ENCODE measurements at places on chromosomes 13 and 19.

DNA sequence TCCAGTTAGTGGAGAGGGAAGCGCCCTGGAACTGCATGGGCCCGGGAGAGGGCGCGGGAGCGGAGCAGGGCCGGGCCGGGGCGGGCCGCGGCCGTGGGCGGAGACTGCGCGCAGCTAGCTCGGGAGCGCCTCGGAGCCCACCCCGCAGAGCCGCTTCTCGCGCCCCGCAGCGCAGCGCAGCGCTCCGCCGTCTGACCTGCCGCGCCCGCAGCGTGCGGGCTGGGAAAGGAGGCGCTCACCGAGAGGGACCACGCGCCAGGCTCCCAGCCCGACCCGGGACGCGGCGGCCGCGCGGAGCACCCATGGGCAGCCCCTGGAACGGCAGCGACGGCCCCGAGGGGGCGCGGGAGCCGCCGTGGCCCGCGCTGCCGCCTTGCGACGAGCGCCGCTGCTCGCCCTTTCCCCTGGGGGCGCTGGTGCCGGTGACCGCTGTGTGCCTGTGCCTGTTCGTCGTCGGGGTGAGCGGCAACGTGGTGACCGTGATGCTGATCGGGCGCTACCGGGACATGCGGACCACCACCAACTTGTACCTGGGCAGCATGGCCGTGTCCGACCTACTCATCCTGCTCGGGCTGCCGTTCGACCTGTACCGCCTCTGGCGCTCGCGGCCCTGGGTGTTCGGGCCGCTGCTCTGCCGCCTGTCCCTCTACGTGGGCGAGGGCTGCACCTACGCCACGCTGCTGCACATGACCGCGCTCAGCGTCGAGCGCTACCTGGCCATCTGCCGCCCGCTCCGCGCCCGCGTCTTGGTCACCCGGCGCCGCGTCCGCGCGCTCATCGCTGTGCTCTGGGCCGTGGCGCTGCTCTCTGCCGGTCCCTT, at the start of gene MLNR:
Gene MLNR, plus strand, starts transcription at position 303 of the 820 bp plus-strand sequence. Its CDS starts 0 bp downstream, at position 303.
- no peak within 1 kb of the TSS for H3K27ac ChIP-seq
- peaks cover 37% of the 10 kb centered on the region for H3K27me3 ChIP-seq
- H3K36me3 ChIP-seq, result no peaks in the 10 kb centered on the region
- peaks cover 13% of the 10 kb centered on the region for H3K4me1 ChIP-seq
- peak; percentile 44 for DNase-seq

DNA sequence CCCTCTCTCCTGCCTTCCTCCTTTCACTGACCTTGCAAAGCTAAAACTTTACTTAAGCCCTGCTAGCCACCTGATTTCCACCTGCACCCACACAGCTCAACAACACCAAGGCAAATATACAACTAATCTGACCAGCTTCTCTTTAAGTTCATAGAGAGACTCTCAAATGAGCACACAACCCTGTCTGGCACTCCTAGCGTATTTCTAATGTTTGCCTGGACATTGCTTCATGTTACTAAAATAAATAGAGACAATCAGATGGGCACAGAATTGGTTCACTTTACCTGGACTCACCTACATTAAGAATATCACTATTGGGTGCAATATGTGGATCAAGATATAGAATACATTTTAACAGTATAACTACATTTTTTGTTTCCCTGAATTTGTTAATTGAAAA, 33.2 kb upstream of the RXFP2 start:
- no peaks in the 10 kb centered on the region for H3K4me1 ChIP-seq
- H3K27ac ChIP-seq, result no peak overlapping the region
- H3K27me3 ChIP-seq, result no peaks in the 10 kb centered on the region
- no peaks in the 10 kb centered on the region for H3K36me3 ChIP-seq
- H3K4me3 ChIP-seq, result no peak overlapping the region
- no peak for DNase-seq

GRCh38 chr19:32719611-32720059, at the start of gene TDRD12:
TDRD12 (plus strand) TSS chr19:32719767; CDS start chr19:32720073, 306 bp downstream.
- H3K36me3 ChIP-seq, result peaks cover 4% of the 10 kb centered on the region
- no peaks in the 10 kb centered on the region for H3K4me1 ChIP-seq
- H3K27me3 ChIP-seq, result no peaks in the 10 kb centered on the region
- no peak within 1 kb of the TSS for H3K4me3 ChIP-seq
- no peak for DNase-seq
- no peak within 1 kb of the TSS for H3K27ac ChIP-seq

GRCh38 chr19:46484656-46485055, 11.0 kb downstream of the PNMA8B start:
- H3K27me3 ChIP-seq, result no peaks in the 10 kb centered on the region
- no peak for DNase-seq
- H3K4me1 ChIP-seq, result peaks cover 5% of the 10 kb centered on the region
- H3K36me3 ChIP-seq, result no peaks in the 10 kb centered on the region

GRCh38 chr19:43315851-43316250, 37.6 kb upstream of the CD177 start:
- no peaks in the 10 kb centered on the region for H3K36me3 ChIP-seq
- H3K27ac ChIP-seq, result no peak overlapping the region
- no peak overlapping the region for H3K4me3 ChIP-seq
- no peaks in the 10 kb centered on the region for H3K4me1 ChIP-seq
- H3K27me3 ChIP-seq, result no peaks in the 10 kb centered on the region
- DNase-seq, result no peak

- no peaks in the 10 kb centered on the region for H3K27me3 ChIP-seq
- no peak for DNase-seq
- H3K4me1 ChIP-seq, result no peaks in the 10 kb centered on the region
- no peaks in the 10 kb centered on the region for H3K36me3 ChIP-seq
- no peak overlapping the region for H3K27ac ChIP-seq
Measured at GRCh38 chr13:67086260-67086659, 143.9 kb downstream of the PCDH9 start.

- H3K27ac ChIP-seq, result no peak overlapping the region
- H3K27me3 ChIP-seq, result no peaks in the 10 kb centered on the region
- H3K36me3 ChIP-seq, result no peaks in the 10 kb centered on the region
- no peak for DNase-seq
Measured at GRCh38 chr19:11887234-11887610, 360 bp upstream of the ZNF69 start.

DNA sequence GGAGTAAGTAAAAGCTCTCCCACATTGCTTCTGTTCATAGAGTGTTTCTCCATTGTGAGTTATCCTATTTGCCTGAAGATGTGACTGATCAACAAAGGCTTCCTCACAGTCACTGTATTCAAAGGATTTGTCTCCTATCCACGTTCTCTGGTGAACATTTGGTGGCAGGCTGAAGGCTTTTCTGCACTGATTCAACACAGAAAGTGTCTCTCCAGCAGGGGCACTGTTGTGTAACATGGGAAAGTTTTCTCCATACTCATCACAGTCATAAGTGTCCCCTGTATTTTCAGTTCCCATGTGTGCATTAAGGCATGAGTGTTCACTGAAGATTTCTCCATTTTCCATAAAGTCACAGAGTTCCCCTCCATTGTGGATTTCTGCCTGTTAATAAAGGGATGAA, 17.6 kb downstream of the ZNF121 start:
- H3K36me3 ChIP-seq, result peaks cover 87% of the 10 kb centered on the region
- H3K27me3 ChIP-seq, result no peaks in the 10 kb centered on the region
- no peak overlapping the region for H3K4me3 ChIP-seq
- no peaks in the 10 kb centered on the region for H3K4me1 ChIP-seq

DNA sequence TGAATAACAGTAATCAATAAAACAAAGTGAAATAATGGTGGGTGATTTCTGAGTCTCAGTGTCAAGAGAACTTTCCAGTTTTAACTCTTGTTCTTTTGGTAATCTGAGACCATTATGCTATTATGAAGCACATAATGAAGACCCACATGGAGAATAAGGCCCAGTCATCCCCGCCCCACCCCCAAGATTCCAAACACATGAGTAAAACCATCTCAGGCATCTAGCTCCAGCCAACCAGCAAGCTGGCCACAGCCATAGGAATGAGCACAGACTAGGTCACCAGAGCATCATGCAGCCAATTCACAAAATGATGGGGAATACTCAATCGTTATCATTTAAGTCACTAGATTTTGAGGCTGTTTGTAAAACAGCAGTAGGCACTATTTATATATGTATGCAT, 1769.0 kb upstream of the PCDH20 start:
- H3K4me3 ChIP-seq, result no peak overlapping the region
- H3K36me3 ChIP-seq, result no peaks in the 10 kb centered on the region
- peak; percentile 45 for DNase-seq
- no peaks in the 10 kb centered on the region for H3K27me3 ChIP-seq
- H3K4me1 ChIP-seq, result no peaks in the 10 kb centered on the region

DNA sequence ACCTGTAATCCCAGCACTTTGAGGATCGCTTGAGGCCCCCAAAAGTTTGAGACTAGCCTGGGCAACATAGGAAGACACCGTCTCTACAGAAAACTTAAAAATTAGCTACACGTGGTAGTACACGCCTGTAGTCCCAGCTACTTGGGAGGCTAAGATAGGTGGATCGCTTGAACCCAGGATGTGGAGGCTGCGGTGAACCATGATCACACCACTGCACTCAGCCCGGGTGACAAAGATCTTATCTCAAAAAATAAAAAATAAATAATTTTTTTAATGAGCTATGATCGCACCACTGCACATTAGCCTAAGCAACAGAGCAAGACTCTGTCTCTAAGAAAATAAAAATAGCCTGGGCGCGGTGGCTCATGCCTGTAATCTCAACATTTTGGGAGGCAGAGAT, 6.6 kb downstream of the RCBTB2 start:
- no peaks in the 10 kb centered on the region for H3K27me3 ChIP-seq
- no peak overlapping the region for H3K27ac ChIP-seq
- H3K36me3 ChIP-seq, result no peaks in the 10 kb centered on the region
- peaks cover 6% of the 10 kb centered on the region for H3K4me1 ChIP-seq
- DNase-seq, result no peak
- H3K4me3 ChIP-seq, result no peak overlapping the region

DNA sequence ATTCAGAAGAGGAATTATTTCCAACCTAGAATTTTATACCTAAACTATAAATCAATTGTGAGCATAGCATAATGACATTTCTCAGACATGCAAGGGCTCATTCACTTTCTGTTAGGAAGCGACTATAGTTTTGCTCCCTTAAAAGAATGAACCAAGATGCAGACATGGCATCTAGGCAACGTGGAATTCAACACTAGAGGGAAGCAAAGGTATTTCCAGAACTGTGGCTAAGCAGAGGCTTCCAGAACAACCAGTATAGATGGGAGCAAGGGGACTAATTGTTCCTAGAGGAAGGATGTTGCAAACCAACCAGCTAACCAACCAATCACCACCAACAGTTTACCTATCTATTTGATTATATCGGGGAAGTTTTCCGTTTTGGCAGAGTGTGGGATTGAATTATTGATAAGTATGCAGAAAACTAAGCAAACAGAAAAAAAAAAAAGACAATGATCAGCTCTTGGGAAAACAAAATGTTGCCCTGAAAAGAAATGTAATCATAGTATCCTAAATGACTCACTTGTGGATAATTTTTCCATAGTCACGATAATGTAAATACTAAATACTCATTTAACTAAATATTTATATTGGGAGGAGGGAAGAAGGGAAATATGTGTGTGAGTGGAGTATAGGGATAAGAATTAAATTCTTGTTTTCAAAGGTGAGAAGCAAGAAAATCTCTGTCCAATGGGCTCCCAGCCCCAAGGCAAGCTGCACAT, 21.1 kb downstream of the ARL11 start:
- peaks cover 9% of the 10 kb centered on the region for H3K4me1 ChIP-seq
- H3K27ac ChIP-seq, result no peak overlapping the region
- DNase-seq, result no peak
- H3K27me3 ChIP-seq, result no peaks in the 10 kb centered on the region

- H3K27ac ChIP-seq, result no peak overlapping the region
- no peaks in the 10 kb centered on the region for H3K27me3 ChIP-seq
- no peak for DNase-seq
- H3K4me3 ChIP-seq, result no peak overlapping the region
- H3K36me3 ChIP-seq, result no peaks in the 10 kb centered on the region
Measured at GRCh38 chr13:52926971-52927370, 78.5 kb upstream of the PCDH8 start.

DNA sequence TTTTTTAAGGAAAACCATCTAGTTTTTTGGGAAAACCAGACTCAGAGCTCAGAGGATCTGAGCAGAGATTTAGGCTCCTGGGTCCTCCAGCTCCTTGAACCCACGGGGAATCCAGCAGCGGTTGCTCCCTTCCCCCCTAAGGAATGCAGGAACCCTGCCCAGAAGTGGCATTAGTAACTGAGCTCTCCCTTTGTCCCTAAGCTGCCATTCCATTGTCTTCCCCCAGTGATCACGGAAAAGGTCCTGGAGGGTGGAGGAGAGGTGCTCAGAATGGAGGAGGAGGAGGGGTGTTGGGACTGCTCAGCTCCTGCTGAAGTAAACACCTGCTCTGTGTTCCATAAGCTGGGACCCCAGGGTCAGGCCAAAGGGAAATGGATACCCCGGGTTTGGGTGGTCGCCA, 16.8 kb upstream of the OR1M1 start:
- no peaks in the 10 kb centered on the region for H3K27me3 ChIP-seq
- H3K36me3 ChIP-seq, result no peaks in the 10 kb centered on the region
- H3K27ac ChIP-seq, result no peak overlapping the region
- no peak overlapping the region for H3K4me3 ChIP-seq
- peak; percentile 48 for DNase-seq

Data from SJSA1 (cell line).